ENCODE measurements at places on chromosomes 1 and 21.

- DNase-seq, result no peak
Observed at GRCh38 chr1:50129201-50129600, 20.5 kb downstream of the ELAVL4 start.

- no peak for DNase-seq
Observed at GRCh38 chr1:209241487-209241886, 342.0 kb upstream of the CAMK1G start.

DNA sequence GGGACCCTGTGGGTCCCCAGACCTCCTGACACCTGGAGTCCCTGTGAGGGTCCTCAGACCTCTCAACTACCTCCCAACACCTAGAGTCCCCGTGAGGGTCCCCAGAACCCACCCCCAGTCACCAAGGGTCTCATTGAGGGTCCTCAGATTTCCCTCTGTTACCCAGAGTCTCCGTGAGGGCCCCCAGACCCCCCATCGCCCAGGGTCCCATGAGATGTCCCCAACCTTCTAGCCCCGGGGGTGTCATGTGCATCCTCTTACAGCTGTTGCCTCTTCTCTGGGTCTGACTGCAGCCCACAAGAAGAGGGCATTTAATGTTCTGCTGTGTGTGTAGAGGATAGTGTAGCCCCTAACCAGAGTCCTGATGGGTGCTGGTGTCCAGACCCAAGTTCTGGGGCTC is 2.0 kb upstream of the GJC2 start:
- no peak for DNase-seq

DNA sequence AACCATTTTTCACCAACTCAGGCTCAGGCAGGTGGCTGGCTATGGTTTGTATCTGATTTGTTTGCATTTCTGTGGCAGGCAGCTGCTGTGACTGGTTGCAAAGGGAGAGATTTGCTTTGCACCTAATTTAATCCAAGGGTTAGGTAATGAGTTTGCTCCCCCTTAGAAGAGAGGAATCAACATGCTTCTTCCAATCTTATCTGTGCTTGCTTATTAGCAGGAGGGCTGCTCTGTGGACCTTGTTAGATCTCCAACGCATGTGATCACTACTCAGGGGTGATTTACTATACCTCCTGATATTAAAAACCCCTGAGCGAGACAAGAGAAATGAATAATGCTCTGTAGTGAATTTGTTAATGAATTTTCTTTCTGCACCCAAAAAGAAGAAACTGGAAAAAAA is 20.5 kb downstream of the OLFML3 start:
- DNase-seq, result no peak

DNA sequence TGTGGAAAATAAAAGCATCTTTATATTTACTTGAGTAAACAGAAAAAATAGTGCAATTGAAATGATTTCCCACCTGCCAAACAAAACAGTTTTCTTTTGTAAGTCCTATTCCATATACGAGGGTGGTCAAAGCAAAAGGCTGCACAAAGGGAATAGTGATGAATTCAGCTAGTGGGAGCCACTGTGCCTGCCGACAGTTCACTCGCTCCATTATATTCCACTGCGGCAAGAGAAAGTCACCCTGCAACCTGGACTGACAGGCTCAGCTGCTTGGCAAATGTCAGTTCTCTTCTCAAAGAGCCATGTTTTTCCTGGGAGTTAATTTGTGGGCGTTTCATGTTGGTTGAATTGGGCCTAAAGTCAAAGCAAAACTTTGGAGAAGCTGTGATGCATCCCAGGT is 145.4 kb downstream of the LMO4 start:
- DNase-seq, result no peak

DNA sequence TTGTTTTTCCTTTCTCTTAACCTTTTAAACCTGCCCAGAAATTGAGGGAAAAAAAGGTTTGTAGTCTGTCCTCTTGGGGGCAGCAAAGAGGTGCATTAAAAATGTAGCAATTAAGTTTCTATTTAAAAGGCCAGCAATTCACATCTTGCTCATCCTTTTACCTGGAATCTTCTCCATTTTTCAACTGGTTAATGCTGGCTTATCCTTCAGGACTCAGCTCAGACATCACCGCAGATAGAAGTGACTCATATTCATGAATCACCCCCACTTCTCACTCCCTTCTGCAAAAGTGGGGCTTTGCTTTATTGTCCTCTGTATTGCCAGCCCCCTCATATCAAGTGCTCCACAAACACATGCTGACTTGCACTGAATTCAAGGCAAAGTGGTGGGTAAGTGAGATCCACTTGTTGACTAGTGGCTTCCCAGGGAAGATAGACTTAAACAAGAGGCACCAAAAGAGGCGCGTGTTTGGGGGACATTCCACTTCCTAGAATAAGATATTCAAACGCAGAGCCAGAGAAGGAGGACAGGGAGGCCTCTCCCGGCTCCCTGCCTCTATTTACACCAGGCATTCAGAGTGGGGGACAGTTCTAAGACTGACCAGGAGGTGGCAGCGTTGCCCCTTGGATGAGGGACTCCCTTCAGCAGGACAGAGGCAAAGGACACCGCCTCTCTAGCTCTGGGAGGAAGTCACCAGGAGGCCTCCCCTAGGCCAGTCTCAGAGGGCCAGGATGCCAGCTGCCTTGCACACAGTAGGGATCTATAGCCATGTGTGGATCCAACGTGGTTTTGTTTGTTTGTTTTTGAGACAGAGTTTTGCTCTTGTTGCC is 23.2 kb upstream of the ZNF648 start:
- peak; percentile 45 for DNase-seq

- DNase-seq, result no peak
Observed at GRCh38 chr1:110475362-110476027, 24.5 kb downstream of the PROK1 start.

- DNase-seq, result no peak
Observed at GRCh38 chr1:234957330-234958065, 171.1 kb downstream of the TOMM20 start.

DNA sequence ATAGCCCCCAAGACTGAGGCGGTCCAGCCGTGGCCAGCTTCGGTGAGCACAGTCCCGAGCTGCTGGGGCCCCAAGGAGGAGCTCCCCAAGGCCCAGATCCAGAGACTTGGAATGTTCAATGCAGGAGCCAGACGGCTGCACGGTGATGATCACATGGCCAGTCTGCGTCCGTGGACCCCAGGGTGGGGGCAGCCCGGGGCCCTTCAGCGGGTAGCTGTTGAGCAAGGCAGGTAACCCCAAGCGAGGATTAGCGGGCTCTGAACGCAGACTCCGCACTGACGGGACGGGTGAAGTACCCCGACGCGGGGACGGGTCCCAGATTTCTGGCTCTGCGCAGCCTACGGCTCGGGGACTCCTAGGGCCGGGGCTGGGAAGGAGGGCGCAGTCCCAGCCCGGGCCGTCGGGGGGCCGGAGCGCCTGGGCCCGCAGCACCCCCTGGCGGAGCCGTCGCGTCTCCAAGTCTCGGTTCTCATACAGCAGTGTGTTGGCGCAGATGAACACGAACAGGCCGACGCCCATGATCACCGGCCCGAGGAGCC is 2.7 kb downstream of the TMEM200B start:
- DNase-seq, result no peak

DNA sequence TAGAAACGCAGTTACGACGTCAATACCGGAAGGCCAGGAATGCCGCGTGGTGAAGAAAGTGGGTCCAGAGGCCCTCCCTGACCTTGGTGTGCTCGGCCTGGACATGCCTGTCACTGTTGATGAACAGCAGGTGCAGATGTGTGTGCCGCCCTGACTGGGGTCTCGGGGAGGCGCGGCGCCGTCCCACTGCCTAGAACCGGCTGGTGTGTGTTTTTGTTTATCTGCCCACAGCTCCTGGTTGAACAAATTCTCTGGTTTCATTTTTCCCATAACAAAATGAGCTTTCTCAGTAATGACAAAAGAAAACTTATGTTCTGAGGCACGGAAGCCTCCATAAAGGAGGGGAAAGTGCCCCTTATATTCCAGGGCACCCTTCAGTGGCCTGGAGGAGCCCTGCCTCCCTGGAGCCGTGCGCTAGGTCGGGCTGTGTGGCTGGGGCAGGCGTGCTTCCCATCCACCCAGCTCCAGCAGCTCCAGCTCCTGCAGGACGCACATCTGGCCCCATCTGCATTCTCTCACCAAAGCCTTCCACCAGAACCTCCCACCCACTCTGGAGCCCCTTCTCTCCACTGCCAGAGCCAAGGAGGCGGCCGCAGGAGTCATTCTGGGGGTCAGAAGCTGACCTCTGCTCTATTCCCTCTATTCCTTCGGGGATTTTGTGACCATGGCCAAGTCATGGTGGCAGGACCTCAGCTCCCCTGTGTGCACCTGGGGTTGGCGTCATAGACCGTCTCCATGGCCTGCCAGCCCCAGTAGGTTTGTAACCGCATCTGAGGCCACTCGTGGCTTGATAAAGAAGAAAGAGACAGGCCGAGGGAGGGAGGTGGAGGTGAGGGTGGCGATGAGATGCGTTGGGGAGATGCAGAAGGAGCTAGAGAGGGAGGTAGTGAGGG is 20.1 kb upstream of the COL18A1 start:
- DNase-seq, result no peak

- no peak for DNase-seq
Observed at GRCh38 chr1:154454386-154455120, 47.5 kb upstream of the TDRD10 start.

DNA sequence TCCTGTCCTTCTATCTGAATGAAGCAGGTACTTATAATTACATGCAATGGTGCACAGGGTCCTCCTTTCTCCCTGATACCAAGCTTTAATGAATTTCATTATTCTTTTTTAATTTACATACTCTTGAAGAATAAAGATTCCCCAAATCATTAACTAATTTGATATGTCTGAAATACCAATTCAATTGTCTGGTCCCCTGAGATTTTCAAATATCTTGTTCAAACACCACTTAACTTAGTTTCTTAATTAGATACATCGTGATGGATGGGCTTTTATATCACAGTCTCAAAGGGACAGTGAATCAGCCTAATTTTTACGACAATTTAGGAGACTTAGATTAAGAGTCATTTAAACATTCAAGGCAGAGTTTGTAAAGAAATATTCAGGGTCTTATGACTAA is 1054.6 kb downstream of the PLA2G4A start:
- no peak for DNase-seq

GRCh38 chr1:9093581-9093980 is 24.1 kb upstream of the SLC2A5 start:
- no peak for DNase-seq

GRCh38 chr1:19338323-19338762 is 26.2 kb downstream of the SLC66A1 start:
- no peak for DNase-seq

DNA sequence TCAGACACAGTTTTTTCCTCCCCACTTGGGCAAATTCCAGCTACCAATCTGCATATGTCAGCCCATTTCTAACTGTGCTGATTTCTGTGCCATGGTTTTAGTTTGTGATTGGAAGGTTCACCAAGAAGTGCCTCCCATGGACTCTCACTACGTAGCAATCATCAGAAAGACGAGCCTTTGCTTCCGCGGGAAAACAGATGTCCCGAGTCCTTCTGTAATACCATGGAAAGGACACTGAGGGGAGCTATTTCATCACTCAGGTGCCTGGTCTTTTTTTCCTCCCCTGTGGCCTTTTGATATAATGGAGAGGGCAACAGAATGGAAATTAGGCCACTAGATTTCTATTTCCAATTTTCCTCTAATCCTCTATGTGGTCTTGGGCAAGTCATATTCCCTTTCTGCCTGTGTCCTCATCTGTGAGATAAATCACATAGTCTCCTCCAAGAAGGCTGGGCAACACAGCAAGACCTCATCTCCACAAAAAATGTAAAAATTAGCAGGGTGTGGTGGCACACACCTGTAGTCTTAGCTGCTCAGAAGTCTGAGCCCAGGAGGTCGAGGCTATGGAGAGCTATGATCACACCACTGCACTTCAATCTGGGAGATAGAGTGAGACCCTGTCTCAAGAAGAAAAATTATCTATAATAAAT is 24.8 kb downstream of the LEMD1 start:
- peak; percentile 64 for DNase-seq

GRCh38 chr1:205004351-205004750 is 38.7 kb upstream of the CNTN2 start:
- no peak for DNase-seq

DNA sequence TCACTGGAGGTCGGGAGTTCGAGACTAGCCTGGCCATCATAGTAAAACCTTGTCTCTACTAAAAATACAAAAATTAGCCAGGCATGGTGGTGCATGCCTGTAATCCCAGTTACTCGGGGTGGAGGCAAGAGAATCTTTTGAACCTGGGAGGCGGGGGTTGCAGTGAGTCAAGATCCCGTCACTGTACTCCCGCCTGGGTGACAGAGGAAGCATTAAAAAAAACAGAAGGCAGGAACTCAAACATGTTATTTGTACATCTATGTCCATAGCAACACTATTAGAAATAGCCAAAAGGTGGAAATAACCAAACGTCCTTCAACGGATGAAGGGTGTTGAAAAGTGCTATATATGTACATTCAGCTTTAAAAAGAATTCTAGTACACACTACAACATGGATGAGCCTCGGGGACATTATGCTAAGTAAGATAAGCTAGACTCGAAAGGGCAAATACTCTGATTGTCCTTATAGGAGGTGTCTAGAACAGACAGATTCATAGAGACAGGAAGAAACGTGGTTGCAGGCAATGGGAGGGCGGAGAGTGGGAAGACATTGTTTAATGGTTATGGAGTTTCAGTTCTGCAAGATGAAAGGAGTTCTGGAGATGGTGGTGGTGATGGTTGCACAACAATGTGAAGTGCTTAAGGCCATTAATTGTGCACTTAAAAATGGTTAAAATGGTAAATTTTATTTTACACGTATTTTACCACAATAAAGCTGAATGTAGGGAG is 19.2 kb downstream of the NLRP3 start:
- DNase-seq, result no peak

GRCh38 chr1:167291539-167292185 is 71.0 kb downstream of the POU2F1 start:
- no peak for DNase-seq

- no peak for DNase-seq
Observed at GRCh38 chr1:217526636-217527035, 104.3 kb downstream of the GPATCH2 start.

- peak; percentile 18 for DNase-seq
Observed at GRCh38 chr1:12549460-12550349, 68.3 kb downstream of the DHRS3 start.

DNA sequence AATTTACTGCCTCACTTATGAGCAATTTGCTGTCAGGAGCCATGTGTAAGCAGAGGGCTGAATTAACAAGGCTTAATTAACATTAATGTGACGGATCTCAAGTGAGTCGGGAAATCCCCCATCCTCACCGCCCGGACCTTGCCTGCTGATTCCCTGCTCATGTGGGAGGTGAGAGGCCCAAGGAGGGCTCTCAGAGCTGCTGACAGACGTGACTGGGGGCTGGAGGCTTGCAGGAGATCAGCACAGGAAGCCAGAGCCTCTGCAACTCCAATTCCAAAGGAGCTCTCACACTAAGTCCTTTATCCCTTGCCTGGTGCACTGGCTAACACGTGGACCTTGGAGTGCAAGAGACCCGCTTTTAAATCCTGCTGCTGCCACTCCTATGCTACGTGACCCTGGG is 19.4 kb downstream of the LRP8 start:
- no peak for DNase-seq

GRCh38 chr1:198160946-198161614 is 4.3 kb downstream of the NEK7 start:
- no peak for DNase-seq

GRCh38 chr1:119364640-119365039 is 3.9 kb upstream of the HAO2 start:
- no peak for DNase-seq

GRCh38 chr1:151060007-151060656 is at the start of gene MLLT11:
MLLT11 (plus strand) TSS chr1:151060397; CDS start chr1:151067225, 6,828 bp downstream.
- no peak for DNase-seq

All from NCI-H2029 treated with DMSO at 0.1 percent for 48 hours (cell line).